ENCODE measurements at places on chromosomes 13 and 19.
A peak's percentile ranks its signal among the peaks of the same experiment; 100 is the strongest.

GRCh38 chr13:110490009-110490770 is 71.3 kb downstream of the RAB20 start:
- no peak for DNase-seq

GRCh38 chr13:102569488-102569887 is 27.3 kb upstream of the TPP2 start:
- peak; percentile 21 for DNase-seq

DNA sequence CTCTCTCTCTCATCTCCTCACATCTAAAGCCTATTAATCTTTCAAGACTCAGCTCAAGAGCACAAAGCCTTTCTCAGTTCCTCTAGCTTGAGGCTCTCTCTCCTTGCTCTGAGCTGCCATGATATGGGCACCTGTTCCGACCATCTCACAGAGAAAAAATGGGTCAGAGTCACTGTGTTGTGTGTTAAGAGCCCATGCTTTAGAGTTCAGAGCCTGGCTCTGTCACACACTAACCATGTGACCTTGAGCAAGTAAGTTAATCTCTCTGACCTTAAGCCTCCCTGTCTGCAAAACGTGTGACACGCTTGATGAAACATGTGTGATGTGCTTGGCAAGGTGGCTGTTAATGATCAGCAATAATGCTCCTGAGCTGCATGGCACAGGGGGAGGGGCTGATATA is 245.2 kb downstream of the DLEU7 start:
- no peak for DNase-seq

GRCh38 chr19:34229721-34230120 is 24.6 kb upstream of the GARRE1 start:
- no peak for DNase-seq

GRCh38 chr19:19619181-19619848 is 828 bp upstream of the PBX4 start:
- DNase-seq, result no peak

DNA sequence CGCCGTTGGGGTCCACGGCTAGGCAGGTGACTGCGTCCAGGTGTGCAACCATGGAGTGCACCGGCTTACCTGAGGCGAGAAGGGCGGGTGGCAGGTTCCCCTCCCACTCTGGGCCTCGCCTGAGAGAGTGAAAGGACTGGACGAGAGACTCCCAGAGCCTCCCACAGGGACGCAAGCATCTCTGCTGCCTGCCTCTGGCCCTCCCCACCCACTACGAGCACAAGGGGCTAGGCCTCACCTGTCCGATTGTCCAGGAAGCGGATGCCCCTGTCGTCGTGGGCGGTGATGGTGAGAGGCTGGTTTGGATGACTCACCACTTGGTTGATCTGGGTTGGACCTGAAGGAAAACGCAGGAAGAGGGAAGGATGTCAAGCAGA is 5.1 kb upstream of the PRKD2 start:
- DNase-seq, result peak; percentile 18

Data from fibroblast of lung (primary cell).